ENCODE measurements at places on chromosomes 2 and 18. TPM values are rescaled to one million over a fixed set of nuclear protein-coding genes. Genes with fewer than 3 reads are reported as not detected.

DNA sequence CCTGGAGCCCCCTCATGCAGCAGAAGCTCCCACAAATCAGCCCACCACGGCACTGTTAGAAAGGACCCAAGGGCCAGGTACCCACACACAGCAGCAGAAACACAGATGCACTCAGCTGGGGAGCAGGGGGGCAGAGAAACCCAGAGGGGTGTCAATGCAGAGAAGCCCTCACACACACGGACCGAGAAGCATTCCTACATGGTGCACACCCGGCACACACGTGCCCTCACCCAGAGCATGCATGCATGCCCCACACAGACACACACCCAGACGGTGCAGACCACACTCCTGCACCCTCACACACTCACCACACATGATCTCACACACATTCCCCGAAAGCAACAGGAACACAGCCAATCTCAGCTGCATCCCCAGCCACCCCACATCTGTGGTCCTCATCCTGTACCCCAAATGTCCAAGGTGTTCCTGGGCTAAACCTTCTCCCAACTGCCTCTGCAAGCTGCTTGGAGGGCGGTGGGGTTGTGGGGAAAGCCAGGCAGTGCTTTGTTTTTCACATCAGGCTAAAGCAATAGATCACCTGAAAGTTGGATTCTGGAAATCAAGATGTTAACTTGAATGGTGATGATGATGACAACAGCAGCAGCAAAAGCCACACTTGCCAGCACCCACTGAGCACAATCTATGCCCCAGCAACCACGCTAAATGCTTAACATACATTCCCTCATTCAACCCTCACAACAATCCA, 102.3 kb downstream of the ZFP36L2 start:
- no peak for DNase-seq

Gene ANXA4
- total RNA-seq = 2,875 TPM

DNA sequence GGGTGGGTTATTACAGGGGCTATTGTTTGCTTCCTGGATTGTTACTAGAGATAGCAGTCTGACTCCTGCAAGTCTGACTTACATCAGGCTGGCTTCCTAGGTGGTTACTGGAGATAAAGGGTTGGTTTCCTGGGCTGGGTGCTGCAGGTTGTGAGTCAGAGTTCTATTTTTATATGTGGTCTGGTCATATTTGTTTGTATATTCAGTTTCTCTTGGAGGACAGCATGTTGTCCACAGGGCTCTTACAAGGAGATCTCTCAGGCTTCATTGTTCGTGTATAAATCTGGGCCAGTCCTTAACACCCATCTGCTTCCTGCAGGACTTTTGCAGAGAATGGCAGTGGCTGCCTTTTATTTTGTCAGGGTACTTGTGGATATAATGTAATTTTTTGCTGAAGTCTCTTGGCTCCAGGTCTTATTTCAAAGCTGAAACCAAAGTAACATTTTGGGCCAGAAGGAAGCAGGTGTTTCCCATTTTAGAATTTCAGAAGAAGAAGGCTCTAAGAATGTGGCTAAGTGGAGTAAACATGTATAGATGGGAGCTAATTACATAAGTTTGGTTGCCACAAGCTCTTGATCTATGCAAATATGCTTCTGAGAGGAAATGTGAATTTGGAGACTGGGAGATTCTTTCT, 65.9 kb upstream of the SLC16A14 start:
- DNase-seq = no peak

Gene CD8B2
- 0.09 TPM for total RNA-seq

Measured in mucosa of gallbladder (tissue), 1 donor.